ENCODE measurements at places on chromosomes 2 and 18.
A peak's percentile ranks its signal among the peaks of the same experiment; 100 is the strongest.

DNA sequence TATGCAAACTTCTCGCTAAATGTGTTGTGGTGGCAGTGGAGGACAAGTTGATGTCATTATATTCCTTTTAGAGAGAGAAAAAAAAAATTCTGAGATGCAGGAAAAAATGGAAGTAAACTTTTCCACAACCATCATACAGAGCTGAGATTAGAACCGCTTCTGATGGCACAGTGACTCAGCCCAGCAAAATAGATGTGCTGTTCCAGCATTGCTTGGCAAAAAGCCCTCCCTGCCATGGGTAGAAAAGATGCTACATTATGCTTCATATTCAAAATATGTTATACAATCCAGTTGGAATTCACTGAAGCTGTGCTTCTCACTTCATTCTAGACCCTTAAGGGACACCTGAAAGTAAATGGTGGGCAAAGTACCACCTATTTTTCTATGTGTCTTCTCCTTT is 1047.6 kb upstream of the FANCL start:
- no peak for DNase-seq

DNA sequence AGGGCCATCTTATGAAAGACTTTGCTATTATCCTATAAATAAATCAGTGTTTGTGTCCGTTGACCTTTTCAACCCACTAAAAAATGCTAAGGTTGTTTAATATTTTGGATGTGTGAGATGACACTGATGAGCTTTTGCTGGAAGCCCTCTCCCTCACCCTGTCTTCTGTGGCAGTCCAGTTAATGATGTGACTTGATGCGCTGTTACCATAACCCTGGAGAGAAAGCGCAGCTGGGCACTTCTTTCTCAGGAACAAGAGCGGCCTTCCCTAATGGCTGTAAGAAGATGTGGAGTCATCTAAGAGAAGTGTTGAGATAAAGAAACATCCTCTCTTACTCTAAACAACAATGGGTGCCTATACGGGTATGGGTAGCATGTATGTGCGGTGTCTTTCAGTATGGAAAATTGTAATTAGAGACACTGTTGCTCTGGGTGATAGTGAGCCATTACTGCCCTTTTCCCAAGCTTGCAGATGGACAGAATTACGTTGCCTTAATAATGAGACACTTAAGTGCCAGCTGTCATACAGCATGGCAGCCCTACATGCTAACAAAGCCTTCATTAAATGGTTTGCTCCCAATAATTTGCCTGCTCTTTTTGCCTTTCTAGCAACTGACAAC is 165.6 kb upstream of the NABP1 start:
- no peak for DNase-seq

GRCh38 chr2:158753641-158754611 is 41.2 kb upstream of the DAPL1 start:
- peak; percentile 30 for DNase-seq

- no peak for DNase-seq
Measured at GRCh38 chr2:146457221-146457620, 1387.6 kb upstream of the ACVR2A start.

DNA sequence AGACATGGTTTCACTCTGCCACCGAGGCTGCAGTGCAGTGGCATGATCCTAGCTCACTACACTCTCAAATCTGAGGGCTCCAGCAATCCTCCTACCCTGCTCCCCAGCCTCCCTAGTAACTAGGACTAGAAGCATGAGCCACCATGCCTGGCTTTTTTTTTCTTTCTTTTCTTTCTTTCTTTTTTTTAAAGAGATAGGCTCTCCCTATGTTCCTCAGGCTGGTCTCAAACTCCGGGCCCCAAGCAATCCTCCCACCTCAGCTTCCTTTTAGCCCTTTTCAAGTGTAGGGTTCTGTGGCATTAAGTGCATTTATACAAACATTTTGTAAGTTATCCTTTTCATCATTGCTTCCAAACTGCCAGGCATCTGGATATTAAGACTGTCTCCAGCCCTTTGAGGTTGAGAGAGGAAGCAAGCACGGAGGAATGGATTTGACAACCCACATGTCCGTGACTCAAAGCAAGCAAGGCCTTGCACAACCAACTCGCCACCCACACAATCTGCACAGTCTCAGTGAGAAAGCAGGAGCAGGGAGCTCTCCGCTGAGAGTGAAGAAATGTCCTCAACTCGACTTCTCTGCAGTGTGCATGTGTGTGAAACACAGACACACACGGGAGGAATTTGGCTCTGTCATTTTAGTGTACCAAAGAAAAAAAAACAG is 65.6 kb downstream of the ATP8B1 start:
- DNase-seq: peak; percentile 96

DNA sequence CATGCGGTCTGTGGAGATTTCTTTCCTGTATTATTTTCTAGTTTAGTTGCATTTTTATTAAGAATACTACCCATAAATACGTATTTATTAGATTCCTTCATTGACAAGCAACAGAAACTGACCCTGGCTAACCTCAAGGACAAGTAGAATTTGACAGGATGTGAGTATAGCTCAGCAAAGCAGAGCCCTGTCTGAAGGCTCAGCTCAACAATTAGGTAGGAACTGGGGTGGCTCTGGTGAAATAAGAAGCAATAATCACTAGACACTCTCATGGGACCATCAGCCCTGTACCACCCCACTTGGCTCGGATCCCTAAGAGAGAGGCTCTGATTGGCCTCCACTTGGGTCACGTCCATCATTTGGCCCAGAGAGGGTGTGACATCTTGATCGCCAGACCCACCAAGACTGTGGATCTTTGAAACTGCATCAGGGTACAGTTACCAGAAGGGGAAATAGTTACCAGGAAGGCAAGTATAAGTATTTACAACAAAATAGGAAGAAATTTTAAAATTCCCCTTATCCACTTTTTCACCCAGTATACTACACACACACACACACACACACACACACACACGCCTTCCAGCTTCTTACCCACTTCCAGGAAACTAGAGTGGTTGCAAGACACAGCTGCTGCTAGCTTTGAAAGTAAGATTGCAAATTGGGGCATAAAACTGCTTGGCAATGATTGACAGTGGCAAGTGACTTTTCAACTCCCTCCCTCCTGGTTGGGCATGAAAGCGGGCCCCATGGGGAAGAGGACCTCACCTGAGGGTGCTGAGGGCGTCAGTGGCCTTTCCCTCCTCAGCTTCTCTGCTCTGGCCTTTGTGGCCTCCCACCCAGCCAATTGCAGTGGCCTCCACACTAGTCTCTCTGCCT is 41.8 kb downstream of the KCTD18 start:
- no peak for DNase-seq

DNA sequence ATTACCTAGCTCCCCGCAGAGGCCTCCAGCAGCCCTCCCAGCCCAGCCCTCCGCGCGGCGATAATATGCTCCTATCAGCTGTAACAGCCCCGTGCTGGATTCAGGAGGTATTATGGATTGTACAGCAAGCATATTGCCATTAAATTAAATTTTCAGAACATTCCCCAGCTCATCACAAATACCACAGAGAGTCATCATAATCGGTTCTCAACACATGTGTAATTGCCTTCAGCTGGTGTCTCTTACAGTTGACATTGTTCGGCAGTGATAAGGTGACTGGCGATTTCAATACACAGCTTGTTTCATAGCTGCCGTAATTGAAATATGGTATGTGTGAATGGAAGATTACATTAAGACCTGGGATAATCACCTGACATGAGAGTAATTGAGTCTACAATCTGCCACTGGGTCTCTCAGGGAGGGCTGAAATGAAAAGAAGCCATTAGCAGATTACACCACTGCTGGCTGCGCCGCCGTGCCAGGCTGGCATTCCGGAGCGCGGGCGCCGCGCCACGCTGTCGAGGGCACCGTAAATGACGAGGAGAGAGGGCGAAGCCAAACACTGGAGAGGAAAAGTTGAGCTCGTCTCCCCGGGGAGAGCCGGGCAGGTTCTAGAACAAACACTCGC is 549.4 kb upstream of the SALL3 start:
- DNase-seq: no peak

DNA sequence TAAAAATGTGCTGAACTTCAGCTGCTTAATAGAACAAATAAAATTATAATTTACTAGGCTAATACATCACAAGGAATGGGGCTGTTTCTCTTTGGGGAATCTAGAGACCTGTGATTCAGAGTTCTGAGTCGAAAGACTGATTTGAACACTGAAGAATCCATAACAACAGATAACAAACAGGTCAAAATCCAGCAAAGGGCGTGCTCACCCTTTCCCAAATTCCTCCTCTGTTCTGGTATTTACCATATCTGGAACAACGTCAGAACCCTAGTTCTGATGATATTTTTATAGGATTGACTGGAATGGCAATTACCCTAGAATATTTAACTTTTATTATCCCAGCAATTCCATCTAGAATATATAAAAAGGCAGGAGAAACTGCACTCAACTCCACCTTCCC is 66.0 kb upstream of the ITGA6 start:
- DNase-seq: no peak

GRCh38 chr2:240214790-240215675 is 74.6 kb upstream of the OTOS start:
- DNase-seq: no peak
